Calu3 (cell line): ENCODE measurements at places on chromosomes 4 and X. TPM values are rescaled to one million over a fixed set of nuclear protein-coding genes. Genes with fewer than 3 reads are reported as not detected.

L1CAM gene
- total RNA-seq, result 14.2 and 16.1 TPM in 2 replicates

RBMXL3 gene
- total RNA-seq, result not detected in 2 replicates

CENPVL2 gene
- not detected in 2 replicates for total RNA-seq

GDPD2 gene
- total RNA-seq, result not detected in 2 replicates

FAM9C gene
- not detected in 2 replicates for total RNA-seq

- no peak for DNase-seq
Measured at GRCh38 chr4:48986654-48987164, 634 bp downstream of the CWH43 start.

DNA sequence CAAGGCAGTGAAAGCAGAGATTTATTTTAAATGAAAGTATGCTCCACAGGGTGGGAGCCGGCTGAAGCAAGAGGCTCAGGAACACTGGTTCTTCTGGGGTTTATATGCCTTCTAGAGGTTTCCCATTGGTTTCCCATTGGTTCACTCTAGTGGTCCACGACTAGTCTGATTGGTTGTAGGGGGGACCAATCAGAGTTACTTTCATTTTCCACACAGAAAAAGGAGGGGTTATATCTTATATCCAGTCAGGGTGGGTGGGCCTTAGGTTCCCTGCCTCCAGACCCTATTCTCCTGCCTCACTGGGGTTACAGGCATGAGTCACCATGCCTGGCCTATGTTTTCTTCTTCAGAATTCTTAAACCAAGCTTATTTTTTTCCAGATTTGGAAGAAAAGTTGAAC, 101.6 kb downstream of the KLHL8 start:
- no peak for DNase-seq

GRCh38 chrX:50111742-50112141, 89.1 kb downstream of the AKAP4 start:
- peak; percentile 45 for DNase-seq

GRCh38 chrX:19372170-19372546, 28.4 kb downstream of the PDHA1 start:
- peak; percentile 77 for DNase-seq

DNA sequence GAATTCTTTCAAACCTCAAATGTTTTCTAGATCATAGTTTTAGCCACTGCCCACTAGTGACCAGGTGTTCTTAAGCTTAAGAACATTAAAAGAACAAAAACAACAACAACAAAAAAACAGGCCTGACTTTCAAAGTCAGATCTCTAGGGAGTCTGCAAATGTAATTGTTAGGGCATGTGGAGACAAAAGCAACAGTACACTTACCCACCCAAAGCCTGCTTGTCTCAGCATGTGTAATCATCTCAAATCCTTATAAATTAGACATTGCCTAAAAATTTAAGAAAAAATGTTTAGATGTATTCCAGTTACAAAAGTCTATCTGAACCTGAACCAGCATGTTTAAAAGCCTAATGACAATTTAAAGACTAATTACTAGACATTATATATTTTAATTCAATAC, 79.9 kb downstream of the SLC7A11 start:
- DNase-seq, result no peak
